ENCODE measurements at places on chromosomes 6 and 20.

- peak; percentile 79 for DNase-seq
These were observed 26.2 kb downstream of the CTCFL start for GRCh38 chr20:57498425-57499400.

- no peak for DNase-seq
These were observed 18.7 kb downstream of the CCDC170 start for GRCh38 chr6:151512481-151512880.

DNA sequence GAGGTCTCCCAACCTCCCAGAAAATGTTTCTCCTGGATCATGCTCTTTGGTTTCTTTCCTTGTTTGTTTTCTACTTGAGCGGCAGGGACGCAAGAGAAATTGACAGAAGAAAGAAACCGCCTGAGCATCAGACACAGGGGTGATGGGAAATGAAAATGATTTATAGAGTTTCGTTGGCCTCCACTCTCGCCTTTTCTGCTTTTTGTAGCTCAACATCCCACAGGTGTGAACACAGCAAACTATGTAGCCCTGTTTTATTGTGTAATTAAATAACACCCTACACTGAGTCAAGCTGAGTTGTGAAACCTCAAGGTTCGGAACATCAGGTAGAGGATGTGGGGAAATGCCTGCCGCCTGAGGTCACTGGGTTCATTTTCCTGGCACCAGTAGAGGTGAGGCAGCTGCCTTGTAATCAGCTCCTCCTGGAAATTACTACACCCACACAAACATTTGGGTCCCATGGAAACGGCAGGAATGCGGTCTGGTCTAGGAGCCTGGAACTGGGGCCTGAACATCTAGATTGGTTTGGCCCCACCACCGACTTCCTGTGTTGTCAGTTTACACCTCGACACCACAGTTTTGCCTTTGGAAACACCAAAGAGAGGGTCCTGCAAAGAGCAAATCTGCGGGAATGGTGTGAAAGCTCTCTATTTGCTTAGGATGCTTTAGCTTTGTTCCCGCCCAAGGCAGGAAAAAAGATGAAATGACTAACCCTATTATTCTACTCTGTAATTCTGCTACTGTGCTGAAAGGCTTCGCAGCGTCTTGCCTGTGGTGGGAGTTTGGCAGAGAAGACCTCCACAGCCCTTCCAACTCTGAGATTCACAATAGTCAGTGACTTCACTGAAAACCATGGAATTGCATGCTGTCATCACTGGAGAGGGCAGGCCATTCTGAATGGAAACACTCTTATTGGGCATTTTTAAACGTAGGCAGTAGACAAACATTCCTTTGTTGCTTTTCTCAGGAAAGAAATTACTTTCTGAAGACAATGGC lies 53.0 kb downstream of the ADAT2 start:
- peak; percentile 99 for DNase-seq

DNA sequence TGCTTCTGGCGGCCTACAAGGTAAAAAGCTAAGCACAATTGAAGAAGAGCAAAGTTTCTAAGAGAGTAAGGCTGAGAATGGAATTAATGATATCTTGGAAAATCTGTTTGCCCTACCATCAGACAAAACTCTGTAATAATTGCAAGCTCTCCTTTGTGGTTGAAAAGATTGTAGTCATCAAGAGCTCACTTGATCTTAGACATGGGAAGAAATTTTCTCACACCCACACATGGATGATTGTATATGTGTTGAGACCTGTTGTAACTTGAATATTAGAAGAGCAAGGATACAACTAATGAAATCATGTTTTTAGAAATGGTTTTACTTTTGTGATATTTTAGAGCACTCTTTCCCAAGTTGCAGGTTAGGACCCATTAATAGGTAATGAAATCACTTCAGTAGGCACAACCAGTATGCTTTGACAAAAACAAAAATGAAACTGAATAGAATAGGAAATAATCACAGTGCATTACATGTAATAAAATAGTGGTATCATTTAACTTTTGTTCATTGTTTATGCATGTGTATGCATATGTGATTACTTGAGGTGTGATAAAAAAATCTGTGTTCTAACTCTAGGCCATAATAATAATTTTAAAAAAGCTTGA lies 14.0 kb downstream of the DCBLD1 start:
- DNase-seq = no peak

DNA sequence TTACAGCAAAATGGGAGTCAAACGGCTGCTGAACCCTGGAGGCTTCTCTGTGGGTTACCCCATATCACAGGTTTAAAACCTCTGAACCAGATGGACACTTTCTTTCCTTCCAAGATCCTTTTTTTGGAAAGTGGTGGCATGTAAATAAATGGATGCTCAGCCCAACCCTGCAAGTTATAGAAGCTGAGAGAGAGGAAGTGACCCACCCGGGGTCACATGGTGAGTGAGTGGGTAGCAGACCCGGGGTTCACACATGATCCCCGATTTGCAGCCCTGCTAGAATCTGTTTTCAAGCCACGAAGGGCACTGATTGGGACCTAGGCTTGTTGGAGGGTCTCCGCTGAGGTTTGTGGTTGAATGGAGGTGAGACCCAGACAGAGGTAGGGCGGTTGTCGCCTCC lies 32.0 kb downstream of the SIRPA start:
- no peak for DNase-seq

DNA sequence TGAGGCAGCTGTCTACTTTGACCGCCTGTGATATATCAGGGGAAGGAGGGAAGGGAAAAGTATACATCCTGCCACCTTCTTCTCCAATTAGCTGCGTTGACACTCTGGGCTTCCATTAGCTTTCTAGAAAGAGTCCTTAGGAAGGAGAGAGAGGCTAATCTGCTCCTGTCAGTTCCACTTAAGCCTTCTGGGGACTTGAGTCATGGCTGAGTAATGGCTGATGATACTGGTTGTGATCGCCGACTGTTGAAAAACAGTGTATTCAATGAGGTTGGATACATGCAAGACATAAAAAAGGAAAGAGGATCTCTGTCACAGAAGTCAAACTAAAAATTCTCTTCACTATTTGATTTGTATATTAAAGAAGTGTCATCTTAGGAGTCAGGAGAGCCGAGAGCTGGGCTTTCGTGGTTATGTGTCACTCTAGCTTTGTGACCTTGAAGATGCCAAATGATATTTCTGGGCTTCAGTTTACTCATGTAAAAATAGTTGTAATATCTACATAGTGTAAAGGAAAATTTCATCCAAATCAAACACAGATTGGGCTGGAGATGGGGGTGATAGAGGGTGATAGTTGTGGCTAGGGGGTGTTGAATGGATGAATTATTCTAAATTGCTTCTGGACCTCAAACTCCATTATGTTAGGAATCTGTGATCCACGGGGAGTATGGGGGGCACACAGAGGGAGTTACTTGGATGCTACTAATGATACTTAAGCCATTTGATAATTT lies 189.0 kb downstream of the UST start:
- no peak for DNase-seq

DNA sequence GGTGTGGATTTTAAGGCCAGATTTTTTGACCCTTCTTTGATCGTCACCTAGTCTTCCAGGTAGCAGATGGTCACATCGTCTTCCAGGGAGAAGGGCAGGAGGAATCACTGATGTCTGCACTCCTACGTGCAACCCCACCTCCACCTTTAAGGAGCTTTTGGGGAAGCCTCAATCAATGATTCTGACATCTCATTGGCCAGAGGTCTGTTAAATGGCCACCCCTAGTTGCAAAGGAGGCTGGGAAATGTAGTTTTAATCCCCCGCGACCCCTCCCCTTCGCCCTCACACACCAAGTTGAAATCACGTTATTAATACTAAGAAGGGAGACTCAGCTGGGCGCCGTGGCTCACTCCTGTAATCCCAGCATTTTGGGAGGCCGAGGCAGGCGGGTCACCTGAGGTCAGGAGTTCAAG lies 151.4 kb downstream of the BCAS1 start:
- DNase-seq = peak; percentile 98
